ENCODE measurements at places on chromosomes 7 and 10.

DNA sequence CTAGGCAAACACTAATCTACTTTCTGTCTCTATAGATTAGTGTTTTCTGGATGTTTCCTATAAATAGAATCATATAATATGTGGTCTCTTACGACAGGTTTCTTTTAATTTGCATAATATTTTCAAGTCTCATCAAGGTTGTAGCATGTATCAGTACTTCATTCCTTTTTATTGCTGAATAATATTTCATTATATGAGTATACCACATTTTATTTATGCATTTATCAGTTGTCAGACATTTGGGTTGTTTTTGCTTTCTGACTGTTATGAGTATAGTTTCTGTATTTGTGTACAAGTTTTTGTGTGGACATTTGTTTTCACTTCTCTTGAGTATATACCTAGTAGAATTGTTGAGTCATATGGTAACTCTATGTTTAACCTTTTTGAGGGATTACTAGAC, 48.2 kb downstream of the SHOC2 start:
- DNase-seq = no peak

- DNase-seq = no peak
Measured at GRCh38 chr7:33815336-33815735, 90.0 kb upstream of the BMPER start.

DNA sequence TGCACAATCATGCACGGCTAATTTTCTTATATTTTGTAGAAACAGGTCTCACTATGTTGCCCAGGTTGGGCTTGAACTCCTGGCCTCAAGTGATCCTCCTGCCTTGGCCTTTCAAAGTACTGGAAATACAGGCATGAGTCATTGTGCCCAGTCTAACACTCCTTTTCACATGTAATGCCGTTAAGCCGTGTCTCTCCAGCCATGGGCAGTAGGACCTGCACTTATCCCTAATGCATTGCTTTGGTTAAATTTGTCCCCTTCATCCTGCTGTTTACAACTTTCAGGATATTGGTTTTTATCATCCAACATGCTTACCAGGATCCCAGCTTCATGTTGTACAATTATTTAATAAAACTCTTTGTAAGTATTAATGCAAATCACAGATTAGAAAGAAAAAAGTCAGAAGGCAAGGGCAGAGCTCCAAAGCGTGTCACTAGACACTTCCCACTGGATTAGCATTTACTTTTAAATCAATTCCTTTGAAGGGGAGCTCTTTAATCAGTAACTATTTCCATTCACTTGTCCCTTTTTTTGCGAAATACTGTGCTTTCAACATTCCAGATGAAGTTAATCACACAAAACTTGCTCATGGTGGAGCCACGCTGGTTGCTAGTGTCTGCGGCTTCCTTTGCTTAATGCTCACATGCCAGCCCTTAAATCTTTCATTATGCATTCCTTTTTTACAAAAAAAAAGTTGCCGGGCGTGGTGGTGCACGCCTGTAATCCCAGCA, 256.0 kb upstream of the AUTS2 start:
- DNase-seq = no peak

DNA sequence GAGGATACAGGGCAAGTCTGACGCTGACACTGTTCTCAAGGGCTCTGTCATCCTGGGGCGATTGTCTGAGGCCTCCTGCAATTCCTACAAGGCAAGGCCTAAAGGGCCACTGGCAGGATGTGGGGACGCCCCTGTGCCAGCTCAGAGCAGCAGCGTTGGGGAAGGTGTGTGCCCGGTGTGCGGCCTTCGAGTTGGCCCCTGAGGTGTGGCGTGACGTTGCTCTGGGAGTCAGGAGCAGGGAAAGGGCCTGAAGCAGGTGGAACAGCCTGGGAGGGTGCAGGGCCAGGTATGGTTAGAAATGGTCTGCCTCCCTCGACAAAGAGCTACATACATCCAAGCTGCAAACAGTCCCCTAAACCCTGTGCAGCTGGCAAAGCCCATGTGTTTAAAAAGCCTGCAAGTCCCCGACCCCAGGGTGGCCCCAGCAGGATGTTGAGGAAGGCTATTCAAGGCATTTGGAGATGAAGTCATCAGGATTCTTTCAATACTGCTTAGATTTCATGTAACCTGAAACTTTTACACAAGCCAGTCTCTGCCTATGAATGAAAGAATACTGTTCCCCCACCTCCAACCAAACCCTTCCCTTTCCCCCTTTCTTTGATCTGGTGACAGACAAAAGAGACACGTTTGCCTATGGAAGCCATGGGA, 142.5 kb upstream of the TNS3 start:
- DNase-seq = no peak

DNA sequence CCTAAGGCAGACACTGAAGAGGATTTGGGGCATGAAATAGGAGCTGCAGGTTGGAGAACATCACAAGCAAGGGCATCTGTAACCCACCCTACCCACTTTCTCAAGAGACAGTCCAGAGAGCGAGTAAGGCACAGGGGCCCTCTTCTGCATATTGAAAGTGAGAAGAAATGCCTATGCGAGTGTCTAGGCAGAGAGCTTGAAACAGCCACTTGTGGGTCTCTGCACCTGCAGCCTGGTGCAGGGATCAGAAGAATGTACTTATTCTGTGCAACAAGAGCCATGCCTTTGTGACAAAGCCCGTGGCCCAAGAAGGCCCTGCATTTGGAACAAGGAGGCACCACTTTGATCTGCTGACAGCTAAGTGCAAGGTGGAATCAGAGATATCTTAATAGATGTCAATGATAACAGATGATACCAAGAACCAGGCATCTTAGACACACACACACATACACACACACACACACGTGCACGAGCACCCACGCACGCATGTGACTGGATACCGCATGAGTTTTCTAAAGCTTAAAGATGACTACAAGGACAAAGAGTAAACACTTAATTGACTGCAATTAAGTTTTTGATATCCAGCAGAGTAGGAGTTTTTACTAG, 89.3 kb downstream of the NPSR1 start:
- no peak for DNase-seq

DNA sequence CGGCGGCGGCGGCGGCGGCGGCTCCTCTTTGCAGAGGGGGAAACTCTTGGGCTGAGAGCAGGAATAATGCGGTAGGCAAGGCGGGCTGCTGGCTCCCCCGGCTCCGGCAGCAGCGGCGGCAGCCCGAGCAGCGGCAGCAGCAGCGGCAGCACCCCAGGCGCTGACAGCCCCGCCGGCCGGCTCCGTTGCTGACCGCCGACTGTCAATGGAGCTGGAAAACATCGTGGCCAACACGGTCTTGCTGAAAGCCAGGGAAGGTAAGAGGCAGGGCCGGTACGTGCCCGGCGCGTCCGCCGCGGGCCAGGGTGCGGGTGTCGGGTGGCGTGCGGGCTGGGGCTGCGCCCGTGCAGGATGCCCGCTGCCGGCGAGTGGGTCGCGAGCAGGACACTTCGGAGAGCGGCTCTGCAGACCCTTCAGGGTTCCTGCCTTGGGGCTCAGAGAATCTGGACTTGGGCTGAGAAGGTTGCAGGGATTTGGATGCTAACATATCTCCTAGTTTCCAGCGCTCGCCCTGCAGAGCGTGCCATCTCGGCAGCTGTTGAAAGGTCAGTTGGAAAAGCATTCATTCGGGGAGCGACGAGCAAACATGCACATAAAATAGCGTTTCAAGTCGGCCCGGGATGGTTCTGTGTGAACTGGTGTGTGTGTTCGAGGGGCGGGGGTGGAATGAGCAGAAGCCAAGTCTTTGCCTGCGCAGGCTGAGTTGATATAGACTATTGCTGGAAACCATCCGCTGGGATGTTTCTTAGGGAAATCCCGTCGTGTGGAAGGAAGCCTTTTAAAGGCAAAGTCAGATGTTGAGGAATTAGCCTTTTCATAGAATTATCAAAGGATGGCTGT, 562 bp downstream of the GRK5 start:
- peak; percentile 75 for DNase-seq

DNA sequence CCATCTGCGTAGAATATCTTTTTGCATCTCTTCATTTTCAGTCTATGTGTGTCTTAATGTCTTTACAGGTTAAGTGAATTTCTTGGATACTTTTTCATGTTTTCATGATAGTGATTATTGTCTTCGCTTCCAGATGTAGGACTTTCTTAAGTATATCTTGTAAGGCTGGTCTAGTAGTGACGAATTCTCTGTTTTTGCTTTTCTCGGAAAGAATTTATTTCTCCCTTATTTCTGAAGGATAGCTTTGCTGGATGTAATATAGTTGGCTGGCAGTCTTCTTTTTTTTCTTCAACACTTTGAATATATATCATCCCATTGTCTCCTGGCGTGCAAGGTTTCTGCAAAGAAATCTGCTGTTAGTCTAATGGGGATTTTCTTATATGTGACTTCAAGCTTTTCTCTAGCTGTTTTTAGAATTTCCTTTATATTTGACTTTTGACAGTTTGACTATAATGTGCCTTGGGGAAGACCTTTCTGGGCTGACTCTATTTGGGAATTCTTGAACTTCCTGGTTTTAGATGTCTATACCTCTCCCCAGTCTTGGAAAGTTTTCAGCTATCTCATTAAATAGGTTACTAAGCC, 14.3 kb downstream of the GTPBP4 start:
- no peak for DNase-seq

DNA sequence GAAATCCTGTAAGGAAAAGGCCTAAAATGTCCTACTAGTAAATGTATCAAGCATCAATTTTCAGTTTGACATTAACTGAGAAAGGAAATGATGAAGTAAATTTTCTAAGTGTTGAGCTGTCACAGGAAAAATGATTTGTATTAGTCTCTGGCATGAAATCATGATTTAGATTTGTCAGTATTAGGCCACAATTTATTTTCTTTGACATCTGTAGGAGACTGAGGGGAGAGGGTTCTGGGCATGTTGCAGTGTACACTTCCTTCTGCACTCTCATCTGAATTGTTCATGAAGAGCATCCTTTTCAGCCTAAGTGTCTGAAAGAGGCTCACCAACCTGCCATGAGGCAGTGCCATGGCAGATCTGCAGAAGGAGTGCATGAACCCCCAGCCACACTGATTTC, 15.9 kb downstream of the ADRB1 start:
- DNase-seq = no peak

DNA sequence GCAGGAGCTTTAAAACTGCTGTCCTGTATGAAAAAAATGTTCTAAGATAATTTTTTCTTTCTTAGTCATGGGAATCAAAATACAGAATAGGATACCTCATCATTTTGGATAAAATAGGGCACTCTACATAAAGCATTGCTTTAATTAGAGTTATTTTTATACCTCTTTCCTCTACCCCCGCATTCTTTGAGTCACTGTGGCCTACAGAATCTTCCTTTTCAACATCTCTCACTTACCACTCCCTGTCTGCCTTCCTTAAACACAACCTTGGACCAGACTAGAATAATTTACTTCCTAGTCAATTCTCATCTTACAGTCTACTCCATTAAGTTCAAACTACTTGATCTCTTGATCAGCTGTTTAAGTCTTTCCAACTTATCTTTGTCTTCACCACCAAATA, 462.3 kb downstream of the PHTF2 start:
- no peak for DNase-seq

DNA sequence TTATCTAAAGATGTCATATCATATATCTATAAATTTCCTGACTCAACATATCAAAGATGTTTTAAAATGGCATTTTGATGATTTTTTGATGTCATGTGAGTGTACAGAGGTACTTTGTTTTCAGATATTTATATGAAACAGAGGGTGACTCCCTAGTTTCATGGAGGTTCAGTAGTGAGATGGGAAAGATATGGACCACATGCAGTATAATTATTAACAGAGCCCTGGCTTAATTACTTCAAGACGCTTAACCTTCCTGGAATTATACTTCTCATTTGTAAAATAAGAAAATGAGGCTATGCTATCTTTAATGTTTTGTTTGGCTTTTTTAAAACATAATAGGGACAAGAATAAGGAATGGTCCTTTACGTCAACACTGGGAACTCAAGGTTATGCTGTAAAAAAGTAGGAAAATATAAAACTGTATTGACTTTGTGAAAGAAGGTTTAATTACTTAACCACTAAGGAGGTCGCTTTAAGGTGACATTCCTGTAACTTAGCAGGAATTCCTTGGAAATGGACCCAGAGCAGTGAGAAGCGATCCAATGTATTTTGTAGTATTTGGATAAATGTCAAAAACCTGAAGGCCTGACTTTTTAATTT, 821.0 kb upstream of the IGFBP3 start:
- no peak for DNase-seq

DNA sequence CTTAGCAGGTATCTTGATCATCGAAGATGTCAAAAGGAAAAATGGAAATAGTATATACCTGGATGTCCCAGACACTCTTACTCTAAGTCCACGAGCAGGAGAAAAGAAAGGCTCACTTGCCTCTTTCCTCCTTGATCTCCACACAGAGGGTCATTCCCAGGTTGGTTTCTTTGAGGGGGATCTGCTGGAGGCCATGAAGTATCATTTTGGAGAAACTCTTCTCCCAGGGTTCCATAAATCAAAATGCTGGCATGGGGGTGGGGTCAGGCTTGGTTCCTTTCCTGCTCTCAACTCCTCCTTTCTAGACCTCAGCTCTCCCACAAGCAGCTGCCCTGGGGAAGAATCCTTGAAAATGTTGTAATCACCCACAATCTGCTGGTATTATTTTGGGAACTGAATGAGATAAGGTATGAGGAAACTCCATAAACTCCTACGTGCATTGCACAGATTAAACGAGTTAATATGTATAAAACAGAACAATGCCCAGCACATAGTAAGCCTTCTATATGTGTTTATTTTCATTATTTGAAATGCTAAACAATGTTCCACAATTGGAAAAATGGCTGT, 54.4 kb downstream of the PRKCQ start:
- no peak for DNase-seq

- DNase-seq = no peak
Measured at GRCh38 chr7:142100634-142101033, 10.9 kb upstream of the MGAM2 start.

GRCh38 chr7:50640256-50640655, 75.1 kb upstream of the DDC start:
- no peak for DNase-seq

GRCh38 chr7:125195156-125195555, 265.5 kb upstream of the POT1 start:
- DNase-seq = no peak

GRCh38 chr7:83643739-83644138, 5.2 kb downstream of the SEMA3E start:
- DNase-seq = no peak

GRCh38 chr7:132475037-132475668, 101.1 kb downstream of the PLXNA4 start:
- no peak for DNase-seq

- no peak for DNase-seq
Measured at GRCh38 chr10:119608316-119609155, 11.8 kb upstream of the TIAL1 start.

DNA sequence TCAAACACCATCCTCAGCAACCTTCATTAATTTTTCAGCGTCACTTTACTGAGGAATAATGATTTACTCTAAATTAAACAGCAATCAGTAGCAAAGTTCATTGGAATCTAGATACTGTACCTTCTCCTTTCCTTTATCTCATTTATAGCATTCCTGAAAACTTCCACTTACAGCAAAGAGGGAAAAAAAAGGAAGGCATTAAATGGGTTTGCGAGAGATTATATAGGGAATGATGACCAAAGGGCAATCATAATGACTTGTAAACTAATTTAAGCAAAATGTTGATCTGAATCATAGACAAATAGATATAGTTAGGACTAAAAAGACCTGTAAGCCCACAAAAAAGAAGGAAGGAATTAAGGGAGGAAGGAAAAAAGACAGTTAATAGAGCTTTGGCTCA, 42.0 kb downstream of the IPMK start:
- no peak for DNase-seq

- DNase-seq = no peak
Measured at GRCh38 chr7:140402178-140402835, 1.6 kb upstream of the RAB19 start.
